ENCODE measurements at places on chromosomes 4 and X. TPM values are rescaled to one million over a fixed set of nuclear protein-coding genes. Genes with fewer than 3 reads are reported as not detected.

Gene NEXMIF
- not detected for polyA plus RNA-seq

Gene SSX1
- polyA plus RNA-seq: not detected

Gene SMIM10L2A
- polyA plus RNA-seq: 0.17 TPM

Gene CISD2
- 33.1 TPM for polyA plus RNA-seq

Gene ZNF827
- 1.7 TPM for polyA plus RNA-seq

Gene ATP6AP1
- polyA plus RNA-seq: 154 TPM

DNA sequence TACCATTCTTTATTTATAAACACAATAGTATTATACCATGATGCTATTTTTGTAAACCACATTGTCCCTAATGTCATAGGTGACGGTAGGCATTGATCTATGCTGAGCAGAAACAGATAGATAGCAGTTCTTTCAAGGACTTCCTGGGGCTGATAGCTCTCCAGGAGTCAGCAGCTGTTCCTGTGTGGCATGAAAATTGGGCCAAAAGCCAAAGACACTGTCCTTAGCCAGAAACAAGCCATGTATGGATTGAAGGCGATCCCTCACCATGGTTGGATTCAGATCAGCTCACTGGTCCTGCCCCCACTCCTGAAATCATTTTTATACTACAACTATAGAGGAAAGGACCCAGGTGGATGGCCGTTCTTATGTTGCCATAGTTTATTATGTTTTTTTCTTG, 53.6 kb downstream of the DDX60 start:
- no peak overlapping the region for H3K4me3 ChIP-seq
- H3K27ac ChIP-seq: no peak overlapping the region
- H3K36me3 ChIP-seq: peaks cover 48% of the 10 kb centered on the region
- no peak for DNase-seq
- no peaks in the 10 kb centered on the region for H3K27me3 ChIP-seq

- H3K4me1 ChIP-seq: no peaks in the 10 kb centered on the region
- H3K27ac ChIP-seq: no peak overlapping the region
- H3K27me3 ChIP-seq: peaks cover 2% of the 10 kb centered on the region
- DNase-seq: no peak
- H3K36me3 ChIP-seq: no peaks in the 10 kb centered on the region
- H3K4me3 ChIP-seq: no peak overlapping the region
Observed at GRCh38 chrX:100417681-100418080, 7.6 kb upstream of the PCDH19 start.

DNA sequence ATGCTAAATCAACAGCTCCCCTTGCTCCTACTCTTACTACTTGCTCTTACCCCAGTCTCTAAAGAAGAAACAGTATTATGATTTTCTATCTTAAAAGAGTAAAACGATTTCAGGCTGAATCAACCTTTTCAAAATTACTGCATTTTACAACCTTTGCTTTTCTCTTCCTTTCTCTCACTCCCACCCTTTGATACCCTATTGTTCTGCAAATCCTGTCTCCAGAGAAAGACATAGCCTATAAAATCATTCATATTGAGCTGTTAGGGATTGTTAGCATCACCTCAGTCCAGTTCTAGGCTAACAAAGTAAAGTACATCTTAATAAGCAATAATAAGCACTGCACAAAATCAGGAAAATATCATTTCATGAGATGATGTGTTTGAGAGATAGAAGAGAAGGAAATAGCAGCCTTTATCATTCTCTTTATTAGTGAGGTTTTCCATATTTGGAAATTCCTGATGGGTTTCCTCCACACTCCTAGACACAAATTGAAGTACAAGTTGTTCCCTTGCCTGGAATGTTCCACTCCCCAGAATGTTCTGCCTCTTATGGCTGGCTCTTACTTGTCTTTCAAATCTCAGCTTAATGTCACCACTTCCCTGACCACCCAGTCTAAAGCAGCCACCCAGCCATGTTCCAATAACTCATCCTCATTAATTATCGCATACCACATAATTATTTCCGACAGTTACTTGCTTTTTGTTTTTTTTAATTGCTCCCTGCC, 219.7 kb downstream of the PALLD start:
- no peak overlapping the region for H3K4me3 ChIP-seq
- no peaks in the 10 kb centered on the region for H3K27me3 ChIP-seq
- H3K36me3 ChIP-seq: no peaks in the 10 kb centered on the region
- no peak for DNase-seq
- H3K4me1 ChIP-seq: peaks cover 23% of the 10 kb centered on the region

GRCh38 chr4:169070895-169071218, 60.8 kb upstream of the CBR4 start:
- H3K27ac ChIP-seq: no peak overlapping the region
- no peaks in the 10 kb centered on the region for H3K27me3 ChIP-seq
- no peaks in the 10 kb centered on the region for H3K36me3 ChIP-seq
- no peak for DNase-seq

GRCh38 chr4:20272411-20272872, 20.7 kb downstream of the SLIT2 start:
- no peaks in the 10 kb centered on the region for H3K27me3 ChIP-seq
- no peaks in the 10 kb centered on the region for H3K4me1 ChIP-seq
- no peak overlapping the region for H3K4me3 ChIP-seq
- no peak for DNase-seq
- H3K36me3 ChIP-seq: no peaks in the 10 kb centered on the region
- no peak overlapping the region for H3K27ac ChIP-seq

DNA sequence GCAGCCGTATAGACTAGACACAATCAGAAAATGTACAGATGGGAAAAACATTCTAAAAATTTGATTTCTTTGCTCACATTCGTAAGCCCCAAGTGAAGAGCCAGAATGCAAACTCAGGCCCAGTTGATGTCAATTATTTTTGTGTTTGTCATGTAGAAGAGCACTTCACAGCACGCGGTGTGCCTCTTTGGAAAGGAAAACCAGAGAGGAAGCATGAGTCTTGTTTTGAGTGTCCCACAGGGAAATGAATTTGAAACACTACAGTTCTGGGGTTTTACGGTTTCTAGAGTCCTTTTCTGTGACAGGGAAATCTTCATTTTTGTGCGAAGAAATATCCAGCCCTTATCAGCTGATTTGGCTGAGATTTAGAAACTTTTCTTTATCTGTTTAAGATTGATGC, 554.6 kb upstream of the BOD1L1 start:
- peaks cover 29% of the 10 kb centered on the region for H3K4me1 ChIP-seq
- no peak for DNase-seq
- H3K36me3 ChIP-seq: no peaks in the 10 kb centered on the region
- no peak overlapping the region for H3K27ac ChIP-seq

GRCh38 chr4:67928546-67928945, 34.7 kb downstream of the TMPRSS11A start:
- H3K4me1 ChIP-seq: no peaks in the 10 kb centered on the region
- DNase-seq: no peak
- no peak overlapping the region for H3K4me3 ChIP-seq
- H3K27ac ChIP-seq: no peak overlapping the region
- H3K27me3 ChIP-seq: no peaks in the 10 kb centered on the region
- no peaks in the 10 kb centered on the region for H3K36me3 ChIP-seq

- H3K4me3 ChIP-seq: no peak overlapping the region
- DNase-seq: no peak
- peaks cover 5% of the 10 kb centered on the region for H3K36me3 ChIP-seq
Observed at GRCh38 chr4:63063760-63064159, 1345.5 kb downstream of the TECRL start.

- no peaks in the 10 kb centered on the region for H3K4me1 ChIP-seq
- no peak for DNase-seq
- no peaks in the 10 kb centered on the region for H3K27me3 ChIP-seq
- no peak overlapping the region for H3K4me3 ChIP-seq
Observed at GRCh38 chr4:128623508-128624215, 185.8 kb upstream of the JADE1 start.

Measured in immature natural killer cell (primary cell).